ENCODE measurements at places on chromosomes 5 and 9.

GRCh38 chr5:67301285-67301903 lies 104.8 kb upstream of the CD180 start:
- no peak for DNase-seq

DNA sequence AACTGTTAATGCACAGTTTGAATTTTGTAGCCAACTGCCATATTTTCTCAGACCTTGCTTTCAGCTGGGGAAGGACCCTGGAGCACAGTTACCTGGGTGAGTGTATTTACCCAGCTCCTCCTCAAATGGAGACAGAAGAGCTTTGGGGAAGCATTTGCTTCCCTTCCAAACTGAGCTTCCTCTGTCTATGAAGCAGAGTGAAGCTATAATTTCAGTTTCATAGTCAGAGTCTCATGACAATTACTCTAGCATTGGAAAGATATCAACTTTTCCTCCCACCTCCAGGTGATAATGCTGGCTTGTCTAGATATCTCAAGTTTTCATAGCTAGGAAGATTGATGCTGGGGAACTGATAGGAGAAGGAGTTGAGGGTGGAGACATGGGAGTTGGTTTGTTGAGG lies 406.4 kb upstream of the CLINT1 start:
- no peak for DNase-seq

DNA sequence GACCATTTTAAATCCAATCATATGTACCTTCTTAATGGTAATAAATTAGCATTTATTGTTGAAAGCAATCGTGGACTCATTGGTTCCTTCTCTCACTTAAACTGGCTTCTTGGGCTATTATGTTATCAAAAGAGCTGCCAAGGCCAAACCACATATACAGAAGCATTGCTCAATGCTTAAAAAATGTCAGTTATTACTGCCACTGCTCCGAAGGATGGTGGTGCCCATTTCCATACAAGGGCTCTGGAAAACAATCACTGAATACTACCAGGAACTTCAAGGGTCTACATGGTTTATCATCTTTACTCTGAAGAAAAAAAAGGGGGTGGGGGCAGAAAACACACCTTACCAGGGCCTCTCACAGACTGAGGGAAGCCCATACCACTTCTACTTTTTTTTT lies 104.3 kb downstream of the GNAQ start:
- no peak for DNase-seq

DNA sequence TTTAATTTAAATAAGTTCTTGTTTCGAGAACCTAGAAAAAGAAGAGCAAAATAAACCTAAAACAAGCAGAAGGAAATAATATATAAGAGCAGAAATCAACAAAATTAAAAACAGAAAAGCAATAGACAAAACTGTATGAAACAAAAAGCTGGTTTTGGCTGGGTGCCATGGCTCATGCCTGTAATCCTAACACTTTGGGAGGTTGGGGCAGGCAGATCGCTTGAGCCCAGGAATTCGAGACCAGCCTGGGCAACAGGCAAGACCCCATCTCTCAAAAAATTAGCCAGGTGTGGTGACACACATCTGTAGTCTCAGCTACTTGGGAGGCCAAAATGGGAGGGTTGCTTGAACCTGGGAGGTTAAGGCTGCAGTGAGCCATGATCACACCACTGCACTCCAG lies 59.2 kb upstream of the OTP start:
- no peak for DNase-seq

DNA sequence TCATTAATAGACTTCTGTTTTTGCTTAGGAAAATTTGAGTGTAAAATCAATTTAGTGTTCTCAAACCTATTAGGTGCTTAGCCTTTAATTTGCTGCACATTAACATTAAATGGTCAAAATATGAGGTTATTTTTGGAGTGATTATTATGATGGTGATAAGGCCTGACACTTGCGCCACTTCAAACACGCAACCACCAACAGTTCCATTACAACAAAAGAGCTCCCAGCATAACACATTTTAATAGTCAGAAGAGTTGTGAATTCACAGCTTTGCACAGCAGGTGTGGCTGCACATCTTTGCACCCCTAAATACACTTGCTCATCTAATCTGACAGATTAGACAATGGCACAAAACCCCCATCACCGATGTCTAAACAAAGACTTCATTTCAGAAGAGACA lies 940.7 kb downstream of the NR2F1-AS1 start:
- DNase-seq = no peak

Measured in A549 (cell line).